ENCODE measurements at places on chromosomes 2 and 18.
A peak's percentile ranks its signal among the peaks of the same experiment; 100 is the strongest.

- peak; percentile 52 for DNase-seq
Observed at GRCh38 chr2:203786549-203787351, 80.3 kb downstream of the CD28 start.

- DNase-seq: no peak
Observed at GRCh38 chr2:160208655-160209515, 8.8 kb upstream of the ITGB6 start.

DNA sequence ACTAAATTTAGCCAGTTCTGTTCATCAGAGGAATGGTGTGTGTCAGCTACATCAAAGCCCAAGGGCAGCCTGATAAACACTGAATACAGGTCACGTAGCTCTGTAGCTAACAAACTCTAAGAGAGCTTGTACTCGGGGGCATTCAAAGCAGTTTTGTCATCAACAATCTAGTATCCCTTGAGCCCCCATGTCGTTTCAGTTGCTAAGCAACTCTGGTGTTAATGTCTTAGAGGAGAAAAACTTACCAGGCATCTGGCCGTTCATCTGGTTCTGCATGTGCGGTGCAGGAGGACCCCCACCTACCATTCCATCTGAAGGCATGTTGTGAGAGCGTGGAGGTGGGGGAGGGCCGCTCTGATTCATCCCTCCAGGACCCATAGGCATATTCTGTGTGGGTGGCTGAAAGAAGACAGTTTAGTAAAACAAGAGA lies 33.1 kb downstream of the SS18 start:
- peak; percentile 56 for DNase-seq

GRCh38 chr2:45691171-45691999 lies 39.9 kb downstream of the PRKCE start:
- no peak for DNase-seq

DNA sequence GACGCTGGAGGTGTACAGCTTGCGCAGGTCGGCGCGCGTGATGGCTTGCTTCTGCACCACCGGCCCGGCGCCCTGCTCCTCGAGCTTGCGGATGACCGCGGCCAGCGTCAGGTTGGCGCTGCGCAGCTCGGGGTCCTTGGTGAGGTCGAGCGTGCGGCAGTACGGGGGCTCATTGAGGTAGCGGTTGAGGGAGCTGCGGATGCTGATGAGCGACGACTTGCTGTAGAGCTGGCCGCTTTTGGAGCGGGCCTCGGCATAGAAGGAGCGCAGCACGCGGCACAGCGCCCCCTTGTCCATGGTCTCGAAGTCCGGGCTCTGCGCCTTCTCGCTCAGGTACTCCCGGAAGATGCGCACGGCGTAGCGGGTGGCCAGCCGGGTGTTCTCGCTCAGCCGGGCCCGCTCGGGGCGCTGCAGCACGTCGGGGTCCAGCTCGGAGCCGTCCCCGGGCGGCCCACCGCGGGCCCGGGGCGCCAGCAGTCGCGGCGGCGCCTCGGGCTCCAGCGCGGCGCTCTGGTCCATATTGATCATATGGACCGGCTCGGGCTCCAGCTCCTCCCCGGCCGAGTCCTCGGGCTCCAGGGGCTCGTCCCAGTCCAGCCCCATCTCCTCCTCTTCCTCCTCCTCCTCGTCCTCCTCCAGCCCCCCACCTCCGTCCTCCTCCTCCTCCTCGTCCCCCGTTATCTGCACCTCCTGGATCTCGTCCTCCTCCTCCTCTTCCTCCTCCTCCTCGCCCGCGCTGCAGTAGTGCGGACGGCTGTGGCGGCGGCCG lies 523 bp downstream of the KCTD1 start:
- peak; percentile 85 for DNase-seq

DNA sequence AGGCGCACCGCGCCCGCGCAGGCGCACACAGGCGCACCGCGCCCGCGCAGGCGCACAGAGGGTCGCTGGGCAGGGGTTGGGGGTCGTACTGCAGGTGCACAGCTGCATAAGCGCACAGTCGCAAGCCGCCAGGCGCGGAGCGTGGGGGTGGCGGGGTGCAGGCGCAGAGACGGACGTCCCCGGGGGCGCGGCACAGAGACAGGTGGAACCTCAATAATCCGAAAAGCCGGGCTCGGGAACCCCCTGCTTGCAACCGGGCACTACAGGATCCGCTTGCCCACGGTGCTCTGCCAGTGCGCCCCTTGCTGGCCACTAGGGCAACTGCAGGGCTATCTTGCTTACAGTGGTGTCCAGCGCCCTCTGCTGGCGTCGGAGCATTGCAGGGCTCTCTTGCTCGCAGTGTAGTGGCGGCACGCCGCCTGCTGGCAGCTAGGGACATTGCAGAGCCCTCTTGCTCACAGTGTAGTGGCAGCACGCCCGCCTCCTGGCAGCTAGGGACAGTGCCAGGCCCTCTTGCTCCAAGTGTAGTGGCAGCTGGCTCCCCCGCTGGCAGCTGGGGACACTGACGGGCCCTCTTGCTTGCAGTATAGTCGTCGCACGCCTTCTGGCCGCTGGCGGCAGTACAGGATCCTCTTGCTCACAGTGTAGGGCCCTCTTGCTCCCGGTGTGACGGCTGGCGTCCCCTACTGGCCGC lies 34.9 kb downstream of the FAM110C start:
- no peak for DNase-seq

DNA sequence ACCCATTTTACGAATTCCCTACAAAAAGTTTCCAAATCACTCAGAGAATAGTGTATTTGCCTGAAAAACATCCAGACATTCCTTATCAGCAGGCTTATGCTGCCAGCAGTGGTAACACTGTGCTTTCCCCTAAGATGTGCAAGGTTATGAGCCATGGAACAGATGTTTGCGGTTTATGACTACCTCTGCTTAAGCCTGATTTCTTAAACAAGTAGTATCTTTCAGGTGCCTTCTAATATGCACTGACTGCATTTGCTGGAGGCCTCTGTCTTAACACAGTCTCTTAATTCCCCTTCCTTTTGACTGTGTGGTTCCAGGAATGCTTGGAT lies 54.8 kb downstream of the CDC42EP3 start:
- DNase-seq: no peak

DNA sequence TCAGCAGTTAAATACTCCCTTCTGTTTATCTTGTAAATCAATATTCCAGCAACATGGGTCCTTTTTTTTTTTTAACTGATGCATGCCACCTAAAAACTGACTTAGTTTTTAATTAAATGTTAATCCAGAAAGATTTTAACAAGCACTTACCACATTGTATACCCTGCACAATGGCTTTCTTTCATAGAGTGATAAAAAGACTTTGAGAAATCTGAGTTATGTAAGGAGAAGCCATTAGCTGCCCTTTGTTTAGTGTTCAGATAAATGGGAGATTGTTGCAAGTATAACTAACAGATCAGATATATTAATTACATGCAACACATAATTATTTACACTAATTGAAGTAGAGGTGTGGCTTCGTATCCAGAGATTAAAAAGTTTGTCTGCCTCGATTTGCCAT lies 22.7 kb upstream of the NFATC1 start:
- no peak for DNase-seq

GRCh38 chr2:96265349-96265839 lies 403 bp downstream of the TMEM127 start:
- DNase-seq: peak; percentile 50

GRCh38 chr2:8222979-8223694 lies 458.7 kb upstream of the ID2 start:
- no peak for DNase-seq

GRCh38 chr2:64157792-64158191 lies 13.6 kb upstream of the PELI1 start:
- no peak for DNase-seq
